ENCODE measurements at places on chromosomes 12 and 14.

DNA sequence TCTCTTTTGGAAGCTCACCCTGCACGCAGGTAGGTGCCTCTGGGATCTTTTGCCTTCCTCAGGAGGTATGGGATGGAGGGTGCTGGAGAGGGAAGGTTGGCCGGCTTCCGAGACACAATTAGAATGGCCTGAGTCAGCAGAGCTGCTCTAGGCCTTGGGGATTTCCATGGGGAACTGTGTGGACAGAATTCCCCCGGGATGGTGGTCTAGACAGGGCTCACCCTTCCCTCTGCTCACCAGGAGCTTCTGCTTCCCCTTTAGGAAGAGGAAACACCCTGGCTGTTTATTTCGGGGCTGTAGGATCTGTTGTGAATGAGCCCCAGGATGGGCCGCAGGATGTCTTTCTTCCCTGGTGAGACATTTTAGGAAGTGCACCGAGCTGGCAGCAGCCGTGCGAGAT is 43.7 kb upstream of the TMED10 start:
- no peak for DNase-seq

DNA sequence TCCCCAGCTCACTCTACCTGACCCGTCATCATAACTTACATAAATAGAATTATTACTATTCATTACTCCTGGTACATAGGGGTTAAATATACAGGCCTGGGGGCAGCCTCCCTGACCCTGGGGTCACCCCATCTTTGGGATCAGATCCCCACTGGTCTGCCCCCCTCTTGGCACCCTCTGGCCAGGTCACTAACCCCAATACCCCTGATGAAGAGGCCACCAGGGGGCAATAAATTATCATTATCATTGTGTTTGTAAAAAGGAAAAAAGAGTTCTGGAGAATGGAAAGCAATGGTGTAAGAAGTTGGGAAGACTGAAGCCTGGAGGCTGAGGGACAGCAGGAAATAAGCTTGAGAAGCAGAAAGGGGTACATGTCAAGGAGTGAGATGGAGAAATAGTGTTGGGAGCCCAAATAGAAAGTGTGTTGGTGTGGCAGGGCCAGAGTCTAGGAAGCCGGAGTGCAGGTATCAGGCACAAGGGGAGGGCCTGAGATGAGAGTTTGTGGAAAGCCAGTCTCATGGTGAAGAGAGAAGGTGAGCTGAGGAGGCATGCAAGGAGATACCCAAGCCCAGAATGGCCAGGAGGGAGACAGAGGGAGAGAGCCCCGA is 6.1 kb upstream of the AAAS start:
- DNase-seq, result no peak

- no peak for DNase-seq
Measured at GRCh38 chr12:108622421-108622820, 11.3 kb downstream of the SELPLG start.

DNA sequence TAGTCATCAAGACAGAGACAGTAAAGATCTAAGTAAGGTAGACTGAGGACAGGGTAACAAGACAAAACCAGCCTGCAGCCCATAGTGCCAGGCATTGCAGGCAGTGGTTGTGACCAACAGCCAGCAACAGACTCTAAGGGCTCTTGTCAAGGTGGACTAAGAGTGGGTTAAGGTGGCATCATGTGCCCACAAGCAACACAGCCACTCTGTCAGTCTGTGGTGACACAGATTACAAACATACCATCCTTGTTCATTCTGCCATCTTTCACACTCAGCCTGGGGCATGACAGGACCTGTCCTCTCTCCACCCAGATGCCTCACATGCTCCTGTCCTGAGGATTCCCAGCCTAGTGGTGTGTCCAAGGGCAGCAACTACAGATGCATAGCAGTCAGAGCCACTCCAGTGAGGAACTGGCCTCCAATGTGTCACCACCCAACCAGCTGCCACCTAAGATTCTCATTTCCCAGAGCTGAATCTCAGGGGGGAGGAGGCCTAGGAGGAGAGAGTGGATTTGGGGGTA is 28.3 kb downstream of the VDR start:
- DNase-seq, result no peak

GRCh38 chr12:117695956-117696355 is 272.8 kb downstream of the KSR2 start:
- no peak for DNase-seq

- no peak for DNase-seq
Measured at GRCh38 chr12:105852951-105853350, 285.8 kb downstream of the NUAK1 start.

- DNase-seq, result no peak
Measured at GRCh38 chr14:68781161-68782021, 11.5 kb downstream of the ZFP36L1 start.

GRCh38 chr14:68263563-68264259 is 444.1 kb downstream of the RAD51B start:
- no peak for DNase-seq

GRCh38 chr12:4779749-4780148 is 59.5 kb downstream of the GALNT8 start:
- DNase-seq, result no peak

DNA sequence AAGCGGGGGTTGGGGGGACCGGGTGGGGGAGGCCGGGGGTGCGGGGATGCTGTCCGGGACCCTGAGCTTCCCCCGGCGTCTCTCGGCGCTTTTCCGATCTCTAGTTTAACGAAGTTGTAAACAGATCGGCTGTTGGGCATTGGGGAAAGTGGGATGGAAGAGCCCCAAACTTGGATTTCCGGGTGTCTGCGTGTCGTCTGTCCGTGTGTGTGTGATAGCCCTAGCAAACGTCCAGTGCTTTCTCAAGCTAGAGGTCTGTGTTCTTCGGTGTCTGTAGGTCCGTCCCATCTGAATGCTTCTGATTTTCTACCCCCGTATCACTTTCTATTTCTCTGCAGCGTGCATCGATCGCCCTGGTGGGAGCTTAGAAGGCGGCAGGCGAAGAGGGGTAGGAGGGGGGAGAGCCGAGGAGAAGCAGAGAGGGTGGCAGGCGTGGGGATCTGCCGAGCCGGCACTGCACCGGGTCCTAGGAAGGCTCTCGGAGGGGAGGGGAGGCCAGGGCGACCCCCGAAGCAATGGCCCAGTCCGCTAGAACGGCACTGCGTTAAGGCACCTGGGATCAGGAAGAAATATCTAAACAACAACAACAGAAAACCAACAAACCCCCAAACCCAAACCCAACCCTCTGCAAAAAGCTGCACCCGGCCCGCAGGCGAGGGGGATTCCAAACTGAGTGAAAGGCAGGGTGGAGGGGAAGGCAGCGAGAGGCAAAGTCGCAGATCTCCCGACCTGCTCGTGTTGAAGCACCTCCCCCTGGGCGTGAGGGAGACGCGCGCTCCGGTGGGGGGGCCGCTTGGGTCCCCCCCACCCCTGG is 1.0 kb downstream of the KCNA1 start:
- DNase-seq, result no peak

DNA sequence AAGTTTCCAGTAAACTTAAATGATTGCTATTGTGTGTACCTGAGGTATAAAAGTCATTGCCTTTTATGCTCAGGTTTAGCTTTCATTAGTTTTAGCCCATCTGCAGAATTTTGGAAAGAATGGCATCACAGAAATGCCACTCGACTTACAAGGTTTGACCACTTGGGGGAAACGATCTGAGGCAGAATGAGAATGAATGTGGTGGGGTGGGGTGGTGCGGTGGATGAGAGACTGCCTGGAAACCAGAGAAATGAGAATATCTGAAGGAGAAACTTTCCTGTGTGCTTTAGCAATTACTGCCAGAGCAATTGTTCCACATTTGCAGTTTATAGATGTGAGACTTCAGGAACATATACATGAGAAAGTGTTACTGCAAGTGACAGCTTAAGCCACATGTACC is 225.4 kb upstream of the PDE3A start:
- DNase-seq, result no peak
